ENCODE measurements at places on chromosomes 2 and 18.

DNA sequence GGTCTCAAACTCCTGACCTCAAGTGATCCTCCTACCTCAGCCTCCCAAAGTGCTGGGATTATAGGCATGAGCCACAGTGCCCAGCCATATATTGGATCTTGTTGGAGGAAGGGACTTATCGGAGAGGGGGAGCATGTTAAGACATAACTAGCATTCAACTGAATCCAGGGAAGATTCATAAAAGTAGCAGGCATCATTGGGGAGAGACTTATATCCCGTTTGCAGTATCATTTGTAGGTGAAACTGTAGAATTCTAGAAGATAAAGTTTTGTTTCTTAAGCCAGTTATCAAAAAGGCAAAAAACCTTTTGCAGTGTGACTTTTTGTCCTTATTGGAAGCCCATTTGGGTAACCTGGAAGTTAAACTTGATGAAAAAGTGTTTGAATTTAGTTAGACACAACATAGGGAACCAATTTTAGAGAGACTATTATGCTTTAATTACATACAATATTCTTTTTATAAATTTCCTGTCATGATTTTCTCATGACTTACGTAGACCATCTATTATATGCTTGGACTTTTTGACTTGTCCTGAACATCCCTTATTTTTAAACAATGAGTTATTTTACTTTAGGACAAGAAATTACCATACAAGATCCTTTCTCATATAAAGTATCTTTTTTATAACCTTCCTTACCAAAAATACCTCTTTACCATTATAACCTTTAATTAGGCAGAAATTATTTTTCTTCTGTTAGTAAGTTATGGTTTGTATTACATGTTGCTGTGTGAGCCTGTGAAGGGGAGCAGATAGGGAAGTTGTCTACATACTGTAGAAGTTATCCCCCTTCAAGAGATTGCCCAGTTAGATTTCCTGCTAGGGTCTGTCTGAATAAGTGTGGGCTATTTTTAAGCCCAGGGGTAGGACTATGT is 20.3 kb downstream of the RAB3GAP1 start:
- DNase-seq = no peak

DNA sequence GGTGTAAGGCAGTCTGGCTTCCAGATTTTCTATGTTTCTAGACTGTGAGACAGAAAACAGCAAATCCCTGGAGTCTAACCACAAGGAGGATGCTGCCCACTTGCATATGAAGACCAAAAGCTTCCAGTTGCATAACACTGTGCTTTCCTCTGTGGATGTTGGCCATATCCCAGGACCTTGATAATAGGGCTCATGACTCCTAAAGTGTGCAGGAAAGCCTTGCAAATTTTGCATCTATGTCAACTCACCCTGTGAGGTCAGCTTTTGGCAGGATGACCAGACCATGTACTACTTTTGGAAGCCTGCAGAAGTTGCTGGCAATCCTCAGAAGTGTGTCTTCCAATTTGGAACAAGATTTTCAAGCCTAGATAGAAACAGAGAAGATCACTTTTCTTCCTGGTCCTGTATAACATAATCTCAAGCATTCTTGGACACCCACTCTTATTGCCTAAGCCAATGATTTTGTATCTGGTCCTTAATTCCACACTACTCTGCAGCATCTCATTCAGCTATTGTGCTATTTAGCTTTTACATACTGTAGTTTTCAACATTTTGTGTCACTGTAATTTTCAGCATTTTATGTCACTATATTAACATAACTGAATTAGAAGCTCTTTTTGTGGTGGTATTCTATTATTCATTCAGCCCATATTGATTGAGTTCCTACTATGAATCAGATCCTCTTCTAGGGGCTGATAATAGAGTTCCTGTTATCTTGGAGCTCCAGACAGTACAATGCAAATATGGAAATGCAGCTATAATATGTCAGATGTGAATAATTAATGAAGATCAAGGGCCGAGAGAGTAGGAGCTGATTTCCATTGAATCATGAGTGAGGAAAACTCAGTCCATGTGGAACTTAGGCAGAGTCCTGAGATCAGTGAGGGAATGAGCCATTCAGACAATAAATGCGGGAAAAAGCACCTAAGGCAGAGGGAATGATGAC is 85.3 kb upstream of the RAB27B start:
- DNase-seq = peak; percentile 67

GRCh38 chr2:179226203-179226960 is 38.2 kb downstream of the SESTD1 start:
- no peak for DNase-seq

DNA sequence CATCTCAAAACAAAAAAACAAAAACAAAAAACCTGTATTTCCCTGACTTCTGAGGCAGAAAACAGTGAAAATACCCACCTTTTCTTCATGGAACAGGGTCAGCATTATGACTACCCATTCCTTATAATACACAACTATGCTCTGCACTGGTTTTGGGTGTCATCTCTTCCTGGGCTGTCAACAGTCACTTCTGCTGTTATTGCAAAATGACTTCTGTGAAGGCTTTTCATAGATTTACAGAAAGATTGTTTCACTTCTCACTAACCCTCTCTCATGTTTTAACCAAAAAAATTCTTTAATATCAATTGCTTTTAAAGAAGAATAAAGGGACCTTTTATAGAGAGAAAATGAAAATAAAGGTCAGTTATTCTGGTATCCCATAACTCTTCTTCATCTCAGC is 26.5 kb upstream of the PIK3C3 start:
- DNase-seq = no peak

DNA sequence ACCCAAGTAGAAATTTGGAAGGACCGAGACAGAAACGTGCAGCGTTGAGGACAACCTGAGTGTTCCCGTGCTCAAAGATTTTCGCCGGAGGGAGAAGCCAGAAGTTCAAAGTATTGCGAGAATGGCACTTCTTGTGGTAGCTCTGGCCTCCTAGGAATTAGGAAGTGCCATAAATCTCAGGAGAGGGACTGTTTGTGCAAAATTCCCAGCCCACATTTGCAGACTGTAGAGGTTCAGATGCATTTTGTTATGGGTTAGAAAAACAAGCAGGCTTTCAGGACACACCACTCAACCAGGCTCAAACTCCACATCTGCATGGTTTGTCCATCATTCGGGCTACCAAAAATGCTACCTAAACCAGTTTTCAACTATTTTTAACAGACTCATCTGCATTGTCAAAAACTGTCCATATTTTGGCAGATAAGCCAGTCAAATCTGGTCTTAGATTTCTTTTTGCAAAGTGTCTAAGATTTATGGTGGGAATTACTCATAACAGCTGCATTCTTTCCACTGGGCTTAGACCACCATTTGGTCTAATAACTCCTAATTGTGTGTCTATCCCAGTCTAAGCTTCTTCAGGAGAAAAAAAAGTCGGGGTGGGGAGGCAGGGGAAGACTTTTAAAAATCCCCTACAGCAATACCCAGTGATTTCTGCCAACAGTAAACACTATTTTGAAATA is 422.9 kb downstream of the ARHGAP15 start:
- DNase-seq = no peak

DNA sequence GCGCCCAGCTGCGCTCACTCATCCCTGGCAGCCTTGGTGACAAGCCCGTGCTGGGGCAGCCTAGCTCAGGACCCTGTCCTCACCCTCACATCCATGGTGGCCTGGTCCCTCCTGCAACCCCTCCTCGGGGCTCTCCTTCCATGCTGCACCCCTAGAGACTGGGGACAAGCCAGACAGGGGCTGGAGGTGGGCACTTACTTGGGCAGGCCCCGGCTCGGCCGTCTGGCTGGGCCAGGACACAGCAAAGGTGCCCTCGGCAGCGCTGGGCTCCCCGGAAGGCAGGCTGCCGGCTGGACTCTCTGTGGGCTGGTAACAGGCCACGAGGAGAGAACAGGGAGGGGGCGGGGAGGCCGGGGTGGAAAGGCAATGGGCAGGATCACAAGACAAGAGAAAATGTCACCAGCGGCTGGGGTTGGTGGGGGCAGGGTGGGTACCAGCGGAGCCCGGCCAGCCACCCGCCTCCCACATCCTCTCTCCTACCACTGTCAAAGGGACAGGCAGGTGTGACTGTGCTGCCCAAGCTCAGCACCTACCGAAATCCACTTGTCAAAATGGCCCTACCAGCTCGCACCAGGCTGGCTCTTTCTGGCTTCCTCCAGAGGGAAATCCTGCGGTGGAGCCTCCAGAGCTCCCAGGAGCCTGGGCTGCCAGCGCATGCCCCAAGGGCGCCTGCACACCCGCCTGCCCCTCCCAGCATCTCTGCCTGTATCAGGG is 54.7 kb downstream of the BIN1 start:
- DNase-seq = peak; percentile 13

DNA sequence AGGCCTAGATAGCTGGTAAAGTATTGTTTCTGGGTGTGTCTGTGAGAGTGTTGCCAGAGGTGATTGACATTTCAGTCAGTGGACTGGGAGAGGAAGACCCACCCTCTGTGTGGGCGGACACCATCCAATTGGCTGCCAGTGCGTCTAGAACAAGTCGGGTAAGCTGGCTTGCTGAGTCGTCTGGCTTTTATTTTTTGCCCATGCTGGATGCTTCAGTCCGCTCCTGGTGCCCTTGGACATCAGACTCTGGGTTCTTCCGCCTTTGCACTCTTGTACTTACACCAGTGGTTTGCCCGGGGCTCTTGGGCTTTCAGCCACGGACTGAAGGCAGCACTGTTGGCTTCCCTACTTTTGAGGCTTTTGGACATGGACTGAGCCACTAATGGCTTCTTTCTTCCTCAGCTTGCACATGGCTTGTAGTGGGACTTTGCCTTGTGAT is 24.3 kb downstream of the DIS3L2 start:
- DNase-seq = no peak

- DNase-seq = no peak
Measured at GRCh38 chr2:15645720-15646385, 54.2 kb downstream of the DDX1 start.

- no peak for DNase-seq
Measured at GRCh38 chr2:237287872-237288271, 126.1 kb downstream of the COL6A3 start.

GRCh38 chr2:107719836-107720235 is 106.9 kb upstream of the RGPD4 start:
- no peak for DNase-seq
